ENCODE measurements at places on chromosomes 3 and 15.

- peak; percentile 61 for DNase-seq
Observed at GRCh38 chr3:194323785-194324735, 27.1 kb downstream of the CPN2 start.

DNA sequence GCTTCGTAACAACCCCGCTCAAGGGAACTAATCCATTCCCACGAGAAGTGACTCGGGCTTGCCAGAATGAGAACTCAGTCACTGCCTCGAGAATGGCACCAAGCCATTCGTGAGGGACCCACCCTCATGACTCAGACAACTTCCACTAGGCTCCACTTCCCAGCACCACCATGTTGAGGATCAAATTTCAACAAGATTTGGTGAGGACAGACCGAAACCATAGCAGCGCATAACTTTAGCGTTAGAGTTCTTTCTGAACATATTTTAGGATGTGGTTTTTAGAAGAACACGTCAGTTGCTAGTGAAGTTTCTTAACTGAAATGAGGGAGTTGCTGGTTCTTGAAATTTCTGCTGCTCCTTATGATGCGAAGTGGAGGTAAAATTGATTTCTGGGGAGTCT lies 13.5 kb downstream of the PTPRG start:
- DNase-seq = no peak

DNA sequence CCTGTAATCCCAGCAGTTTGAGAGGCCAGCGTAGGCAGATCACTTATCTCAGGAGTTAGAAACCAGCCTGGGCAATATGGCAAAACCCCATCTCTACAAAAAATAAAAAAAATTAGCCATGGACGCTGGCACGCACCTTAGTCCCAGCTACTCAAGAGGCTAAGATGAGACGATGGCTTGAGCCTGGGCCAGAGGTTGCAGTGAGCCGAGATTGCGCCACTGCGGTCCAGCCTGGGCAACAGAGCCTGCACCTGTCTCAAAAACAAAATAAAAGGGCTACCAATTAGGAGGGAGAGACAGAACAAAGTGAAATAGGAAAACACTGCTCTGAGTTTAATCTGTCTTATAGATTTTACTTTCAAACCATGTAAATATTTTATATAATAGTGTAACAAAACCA lies 33.8 kb downstream of the MSL2 start:
- DNase-seq = no peak

- DNase-seq = no peak
Observed at GRCh38 chr15:92907896-92908712, 8.0 kb downstream of the CHD2 start.

DNA sequence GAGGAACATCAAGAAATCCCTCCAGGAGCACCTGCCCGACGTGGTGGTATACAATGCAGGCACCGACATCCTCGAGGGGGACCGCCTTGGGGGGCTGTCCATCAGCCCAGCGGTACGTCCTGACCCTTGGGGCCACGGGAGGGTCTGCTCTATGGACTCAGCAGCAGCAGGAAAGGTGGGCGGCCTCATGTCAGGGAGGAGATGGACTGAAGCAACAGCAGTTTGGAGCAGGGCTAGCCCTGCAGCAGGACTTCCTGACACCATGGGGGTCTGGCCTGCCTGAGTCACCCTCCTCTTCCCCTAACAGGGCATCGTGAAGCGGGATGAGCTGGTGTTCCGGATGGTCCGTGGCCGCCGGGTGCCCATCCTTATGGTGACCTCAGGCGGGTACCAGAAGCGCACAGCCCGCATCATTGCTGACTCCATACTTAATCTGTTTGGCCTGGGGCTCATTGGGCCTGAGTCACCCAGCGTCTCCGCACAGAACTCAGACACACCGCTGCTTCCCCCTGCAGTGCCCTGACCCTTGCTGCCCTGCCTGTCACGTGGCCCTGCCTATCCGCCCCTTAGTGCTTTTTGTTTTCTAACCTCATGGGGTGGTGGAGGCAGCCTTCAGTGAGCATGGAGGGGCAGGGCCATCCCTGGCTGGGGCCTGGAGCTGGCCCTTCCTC lies 24.2 kb downstream of the HDAC11 start:
- no peak for DNase-seq

- DNase-seq = no peak
Observed at GRCh38 chr3:134956844-134957243, 161.8 kb downstream of the EPHB1 start.

- DNase-seq = no peak
Observed at GRCh38 chr3:26964836-26965235, 342.3 kb downstream of the LRRC3B start.

DNA sequence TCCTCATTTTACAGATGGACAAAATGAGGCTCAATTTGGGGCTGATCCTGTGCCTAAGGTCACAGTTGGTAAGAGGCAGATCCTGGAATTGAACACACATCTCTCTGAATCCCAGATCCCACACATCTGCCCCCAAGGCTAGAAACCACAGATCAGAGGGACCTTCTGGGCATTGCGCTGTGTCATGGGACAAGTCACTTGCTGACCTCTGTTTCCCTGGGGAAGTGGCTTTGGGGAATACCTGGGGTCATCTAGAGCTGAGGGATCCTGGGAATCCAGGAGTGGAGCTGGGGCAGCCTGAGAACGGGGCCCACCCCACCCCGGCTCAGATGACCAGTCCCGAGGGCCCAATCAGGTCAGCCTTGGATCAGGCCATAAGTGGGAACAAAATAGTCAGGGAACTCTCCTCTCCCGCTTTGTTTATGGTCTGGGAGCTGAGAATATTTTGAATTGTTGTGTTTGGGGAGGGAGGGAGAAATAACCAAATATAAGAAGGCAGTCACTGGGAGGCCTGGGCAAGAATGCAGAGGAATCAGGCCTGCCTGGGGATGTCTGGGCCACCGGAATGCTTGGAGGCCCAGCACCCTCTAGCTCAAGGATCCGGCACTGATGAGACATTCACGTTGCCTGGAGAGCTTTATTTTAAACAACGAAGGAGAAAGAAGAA lies 8.8 kb upstream of the SLC6A6 start:
- DNase-seq = no peak
